ENCODE measurements at places on chromosomes 3 and 15.

DNA sequence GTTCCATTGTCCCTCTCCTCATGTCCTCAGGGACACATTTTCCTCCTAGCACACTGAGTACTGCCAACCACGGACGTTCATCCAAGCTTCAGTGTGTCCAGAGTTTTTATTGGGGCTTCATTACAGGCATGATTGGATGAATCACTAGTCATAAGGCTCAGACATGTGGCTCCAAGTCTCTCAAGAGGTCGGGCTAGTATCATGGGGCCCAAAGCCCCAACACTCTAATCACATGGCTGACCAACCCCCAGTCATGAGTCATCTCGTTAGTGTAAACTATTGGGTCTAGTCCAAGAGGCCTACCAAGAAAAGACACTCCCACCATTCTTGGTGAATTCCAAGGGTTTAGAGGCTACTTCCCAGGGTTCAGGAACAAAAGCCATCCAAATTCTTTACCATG, 4.4 kb downstream of the TERC start:
- DNase-seq, result no peak

DNA sequence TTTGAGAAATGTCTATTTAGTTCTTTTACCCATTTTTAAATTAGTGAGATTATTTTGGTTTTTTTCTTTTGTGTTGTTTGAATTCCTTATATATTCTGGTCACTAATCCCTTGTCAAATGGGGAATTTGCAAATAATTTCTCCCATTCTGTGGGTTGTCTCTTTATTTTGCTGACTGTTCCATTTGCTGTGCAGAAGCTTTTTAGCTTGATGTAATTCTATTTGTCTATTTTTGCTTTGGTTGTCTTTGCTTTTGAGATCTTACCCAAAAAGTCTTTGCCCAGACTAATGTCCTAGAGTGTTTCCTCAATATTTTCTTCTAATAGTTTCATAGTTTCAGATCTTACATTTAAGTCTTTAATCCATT, 472.9 kb downstream of the TBL1XR1 start:
- no peak for DNase-seq

DNA sequence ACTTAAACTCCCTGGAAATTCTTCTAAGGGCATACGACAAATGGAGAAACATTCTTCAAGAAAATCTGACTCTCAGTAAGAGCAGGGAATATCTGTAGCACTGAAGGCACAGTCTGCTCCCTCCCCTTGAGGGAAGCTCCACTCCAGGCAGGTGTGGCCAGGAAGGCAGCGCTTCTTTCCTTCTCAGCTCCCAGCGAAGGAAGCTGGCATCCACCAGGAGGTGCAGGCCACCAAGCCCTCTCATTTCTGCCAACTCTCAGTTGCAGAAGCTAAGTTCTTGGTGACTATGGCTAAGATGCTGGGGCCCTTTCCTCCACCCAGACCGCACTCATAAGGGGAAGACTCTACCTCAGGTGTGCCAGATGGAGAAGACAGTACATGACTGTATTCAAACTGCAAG, 37.7 kb upstream of the SLC41A3 start:
- DNase-seq, result no peak

DNA sequence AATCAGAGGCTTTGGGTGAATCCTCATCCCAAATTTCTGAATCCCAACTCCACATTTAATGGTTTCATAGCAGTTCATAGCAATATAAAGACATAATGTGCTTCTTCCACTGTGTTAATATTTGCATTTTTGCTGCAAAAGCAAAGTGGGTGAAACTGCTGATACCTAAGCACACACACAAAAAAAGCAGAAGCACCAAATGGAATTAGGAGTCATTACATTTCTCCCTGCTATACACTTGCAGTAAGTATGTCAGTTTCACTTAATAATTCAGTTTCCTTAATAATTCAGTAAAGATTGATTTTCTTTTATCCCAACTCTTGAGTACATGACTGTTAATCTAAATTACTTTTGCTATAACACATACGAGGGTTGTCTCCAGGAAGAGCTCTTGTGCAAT, 48.9 kb upstream of the ALCAM start:
- DNase-seq, result no peak

DNA sequence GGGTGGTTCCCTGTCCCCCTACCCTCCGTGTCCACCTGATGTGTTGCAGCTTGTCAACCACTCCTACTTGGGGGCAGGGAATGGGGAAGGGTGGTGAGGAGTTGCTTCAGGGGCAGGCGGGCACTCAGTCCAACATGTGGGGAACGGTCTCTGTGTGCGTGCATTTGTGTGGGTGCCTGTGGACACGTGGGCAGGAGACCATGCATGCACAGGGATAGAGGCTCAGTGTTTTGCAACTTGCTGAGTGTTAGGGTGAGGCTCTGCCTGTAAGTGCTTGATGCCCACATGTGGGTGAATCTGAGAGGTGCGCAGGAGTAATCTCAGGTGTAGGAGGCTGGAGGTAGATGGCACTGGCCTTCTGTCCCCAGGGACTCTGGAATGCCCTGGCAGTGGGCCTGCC, 24.4 kb upstream of the TMEM115 start:
- no peak for DNase-seq

GRCh38 chr3:12585970-12586369, 29.1 kb downstream of the MKRN2 start:
- DNase-seq, result no peak

DNA sequence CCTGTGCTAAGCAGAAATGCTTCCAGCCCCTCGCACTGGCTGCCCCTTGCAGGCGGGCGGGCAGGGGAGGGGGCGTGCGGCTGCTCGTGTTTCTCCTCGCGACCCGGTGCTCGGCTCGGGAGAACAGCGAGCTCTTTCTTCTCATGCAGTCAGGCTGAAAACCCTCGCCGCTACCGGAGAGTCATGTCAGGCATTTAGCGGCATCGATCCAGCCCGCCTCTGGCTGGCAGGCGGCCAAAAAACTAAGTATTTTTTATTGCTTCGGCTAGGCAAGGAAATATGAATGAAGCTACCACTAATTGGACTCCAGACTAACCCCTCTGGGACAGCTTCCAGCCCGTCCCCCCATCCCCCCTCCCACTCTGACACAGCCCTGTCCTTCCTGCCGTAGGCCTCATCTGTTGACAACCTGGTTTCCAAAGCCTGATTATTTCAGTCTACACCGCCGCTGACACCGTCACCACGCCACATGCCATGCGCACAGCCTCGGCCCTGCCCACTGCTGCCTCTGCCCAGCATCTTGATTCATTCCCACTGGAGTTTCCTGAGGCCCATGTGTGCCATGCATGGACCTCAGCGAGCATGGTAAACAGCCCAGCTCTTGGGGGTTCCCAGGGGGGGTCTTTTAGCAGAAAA, 35.3 kb downstream of the TLE3 start:
- peak; percentile 90 for DNase-seq

- DNase-seq, result no peak
Measured at GRCh38 chr3:37542331-37542730, 319.3 kb upstream of the CTDSPL start.

GRCh38 chr3:40308725-40309417, 636 bp upstream of the EIF1B start:
- no peak for DNase-seq

DNA sequence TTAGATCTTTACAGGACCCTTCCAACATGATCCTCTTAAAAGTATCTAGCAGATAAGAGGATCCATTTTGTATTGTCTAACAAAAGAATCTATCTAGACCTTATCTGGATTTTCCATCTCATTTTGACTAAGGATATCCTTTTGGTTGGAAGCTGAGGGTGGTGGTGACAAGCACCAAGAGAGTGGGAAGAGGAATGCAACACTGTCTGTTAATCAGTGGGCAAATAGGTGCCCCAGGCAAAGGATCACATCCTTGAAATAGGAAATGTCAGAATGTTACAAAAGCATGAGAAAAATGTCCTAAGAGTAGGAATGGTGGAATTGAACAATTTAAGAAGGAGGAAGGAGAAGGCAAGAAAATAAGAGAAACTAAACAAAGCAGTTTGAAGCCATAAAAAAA, 420.7 kb upstream of the CNTN3 start:
- no peak for DNase-seq

- DNase-seq, result no peak
Measured at GRCh38 chr3:12816521-12817342, 20.3 kb downstream of the CAND2 start.

DNA sequence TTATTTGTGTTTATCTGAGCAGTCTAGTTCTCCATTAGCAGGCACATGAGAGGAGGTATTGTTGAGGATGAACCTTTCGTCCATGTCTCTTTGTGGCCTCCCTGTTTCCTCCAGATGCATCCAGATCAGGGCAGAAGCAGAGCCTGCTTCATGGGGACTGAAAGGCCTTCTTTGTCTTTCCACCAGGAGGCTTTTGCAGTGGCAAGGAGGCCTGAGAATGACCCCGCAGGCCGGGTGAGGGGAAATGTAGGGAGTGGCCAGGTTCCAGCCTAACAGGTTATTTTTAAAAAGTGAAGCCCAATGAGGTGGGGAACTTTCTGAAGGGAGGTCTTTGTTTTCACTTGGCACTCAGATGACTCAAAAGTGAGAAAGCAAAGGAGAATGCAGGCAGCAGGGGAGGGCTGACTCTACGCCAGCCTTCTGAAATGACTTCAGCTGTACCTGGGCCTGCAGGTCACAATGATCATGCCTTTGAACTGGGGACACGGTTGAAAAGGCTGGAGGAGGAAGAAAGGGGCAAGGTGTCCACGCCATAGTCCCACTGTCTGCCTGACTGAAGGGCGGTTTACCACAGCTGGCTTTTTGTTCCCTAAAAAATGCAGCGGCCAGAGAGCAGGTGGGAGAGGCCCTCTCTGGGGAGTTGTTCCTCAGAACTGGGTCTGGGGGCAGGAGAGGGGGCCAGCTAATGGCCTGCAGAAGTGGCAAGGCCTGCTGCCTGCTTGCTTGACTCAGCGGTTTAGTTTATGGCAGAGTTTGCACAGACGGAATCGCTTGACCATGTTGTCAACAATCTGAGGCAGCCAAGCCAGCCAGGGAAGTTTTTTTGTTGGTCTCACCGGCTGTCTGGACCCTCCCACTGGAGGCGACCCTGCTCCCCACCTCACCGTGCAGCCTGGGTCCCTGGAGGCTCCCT, 28.7 kb downstream of the CMTM7 start:
- no peak for DNase-seq

GRCh38 chr15:75313116-75313845, 22.6 kb upstream of the COMMD4 start:
- DNase-seq, result no peak

DNA sequence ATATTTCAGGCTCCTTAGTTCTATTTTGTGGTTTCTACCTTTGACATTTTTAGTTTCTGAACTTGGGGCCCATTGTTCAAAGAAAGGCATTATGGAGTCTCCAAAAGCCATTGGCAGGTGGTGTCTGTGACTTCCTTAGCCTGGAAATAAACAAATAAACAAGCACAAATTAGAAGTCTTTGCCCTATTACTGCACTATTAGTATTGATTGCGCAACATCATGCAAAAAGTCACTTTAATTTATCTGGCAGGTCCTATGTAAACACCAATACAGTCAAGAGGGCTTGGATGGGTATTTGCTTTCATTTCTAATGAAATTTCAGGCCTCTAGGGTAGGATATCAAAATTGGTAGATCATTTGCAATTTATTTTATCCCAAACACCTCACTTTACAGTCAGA, 85.6 kb downstream of the LPP start:
- DNase-seq, result no peak

Measured in GM04503 (cell line).